ENCODE measurements at places on chromosomes 6 and 20.
A peak's percentile ranks its signal among the peaks of the same experiment; 100 is the strongest.

GRCh38 chr6:14335071-14335470, 217.5 kb downstream of the CD83 start:
- DNase-seq: no peak

- DNase-seq: no peak
These were observed 117.4 kb downstream of the FAXC start for GRCh38 chr6:99232056-99232455.

DNA sequence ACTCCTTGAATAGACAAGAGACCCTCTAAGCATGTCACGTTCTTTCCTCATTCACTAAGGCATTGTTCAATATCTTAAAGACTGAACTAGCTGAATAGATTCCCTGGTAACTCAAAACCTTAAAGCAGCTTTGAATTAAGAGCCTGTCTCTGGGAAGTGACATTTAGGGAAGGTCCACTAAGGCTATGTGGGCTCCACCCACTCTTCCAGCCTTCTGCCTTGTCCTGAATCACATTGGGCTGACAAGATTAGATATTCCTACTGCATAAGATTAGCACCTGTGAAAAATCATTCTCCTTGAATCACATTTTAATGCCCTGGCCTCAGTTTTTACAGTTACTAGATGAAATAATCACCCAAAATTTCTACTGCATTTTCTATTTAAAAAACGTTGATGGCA, 36.3 kb downstream of the CLIC5 start:
- no peak for DNase-seq

DNA sequence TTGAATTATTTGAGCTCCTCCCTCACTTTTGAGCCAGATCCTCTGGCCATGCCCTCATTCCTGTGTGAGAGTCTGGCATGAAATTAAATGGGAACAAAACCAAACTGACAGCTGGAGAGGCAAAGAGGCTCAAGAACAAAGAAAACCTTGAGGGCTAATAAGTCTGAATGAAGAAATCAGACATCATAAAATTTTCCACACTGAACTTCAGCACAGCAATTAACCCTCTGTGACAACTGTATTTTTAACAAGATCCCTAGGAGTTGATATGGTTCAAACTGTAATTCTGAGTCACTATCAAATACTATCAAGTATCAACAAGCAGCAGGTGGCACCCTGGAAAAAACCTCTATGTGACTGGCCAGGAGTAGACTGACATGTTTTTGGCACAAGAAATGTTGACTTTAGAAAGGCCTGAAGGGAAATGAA, 109.4 kb upstream of the EMILIN3 start:
- DNase-seq: peak; percentile 47

DNA sequence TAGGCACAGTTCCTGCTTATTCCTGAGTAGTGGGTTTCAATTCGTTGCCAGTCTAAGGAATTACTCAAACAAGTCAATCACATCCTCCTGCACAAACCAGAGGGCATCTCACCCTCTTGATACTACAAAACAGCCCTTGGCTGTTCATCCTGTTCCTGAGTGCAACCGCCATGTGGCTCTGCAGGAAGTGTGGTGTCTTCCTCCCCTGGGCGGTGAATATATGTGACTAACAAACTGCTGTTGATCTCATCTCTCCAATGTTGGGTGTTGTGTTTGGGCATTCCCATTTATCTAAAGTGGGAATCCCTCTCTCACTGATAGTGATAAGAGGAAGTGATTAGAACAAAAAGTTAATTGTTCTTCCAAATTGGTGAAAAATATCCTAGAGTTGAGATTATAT, 163.0 kb downstream of the TBX18 start:
- no peak for DNase-seq

GRCh38 chr6:33779290-33779689, 9.6 kb downstream of the LEMD2 start:
- no peak for DNase-seq

DNA sequence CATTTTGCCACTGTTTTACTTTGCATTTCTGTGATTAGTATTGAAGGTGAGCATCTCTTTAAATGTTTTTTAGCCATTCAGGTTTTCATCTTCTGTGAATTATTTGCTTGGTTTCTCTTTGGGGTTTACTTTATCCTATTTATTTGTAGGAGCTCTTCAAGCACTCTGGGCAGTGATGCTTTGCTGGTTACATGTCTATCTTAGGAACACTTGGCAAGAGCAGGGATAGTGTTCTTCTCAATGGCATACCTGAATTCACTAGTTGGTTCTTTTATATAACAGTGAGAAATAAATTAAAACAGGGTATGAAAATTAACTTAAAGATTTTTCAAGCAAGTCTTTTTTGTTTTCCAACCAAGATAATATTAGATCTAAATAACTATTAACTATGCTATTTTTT, 119.7 kb upstream of the BACH2 start:
- DNase-seq: no peak

- DNase-seq: no peak
These were observed 170.7 kb upstream of the SCGN start for GRCh38 chr6:25481267-25481666.
